ENCODE measurements at places on chromosomes 13 and 19. TPM values are rescaled to one million over a fixed set of nuclear protein-coding genes. Genes with fewer than 3 reads are reported as not detected.

Gene SHISA2
- total RNA-seq, result not detected

Gene ATXN8OS
- total RNA-seq, result not detected

Gene PNMA8B
- 0.05 TPM for total RNA-seq

Gene ZNF723
- not detected for total RNA-seq

Gene CEACAM21
- total RNA-seq, result not detected

Gene SIRT6
- 29.3 TPM for total RNA-seq

Gene ANKRD10
- total RNA-seq, result 35.5 TPM

Gene OVOL3
- not detected for total RNA-seq

Gene CEACAM3
- not detected for total RNA-seq

Gene ADPRHL1
- 1.5 TPM for total RNA-seq

Gene ZNF836
- total RNA-seq, result 5.9 TPM

Gene OR4F17
- total RNA-seq, result not detected

Gene ZNF415
- total RNA-seq, result 3.3 TPM

Gene BEST2
- total RNA-seq, result not detected

Gene ZNF442
- total RNA-seq, result 2.7 TPM

Gene HIPK4
- not detected for total RNA-seq

Gene GNG8
- total RNA-seq, result not detected

Gene PTPRH
- 0.51 TPM for total RNA-seq
